NCI-H2107 (cell line): ENCODE measurements at places on chromosomes 13 and 19.

- DNase-seq, result no peak
These were observed 5.0 kb downstream of the ANKRD24 start for GRCh38 chr19:4187313-4188122.

DNA sequence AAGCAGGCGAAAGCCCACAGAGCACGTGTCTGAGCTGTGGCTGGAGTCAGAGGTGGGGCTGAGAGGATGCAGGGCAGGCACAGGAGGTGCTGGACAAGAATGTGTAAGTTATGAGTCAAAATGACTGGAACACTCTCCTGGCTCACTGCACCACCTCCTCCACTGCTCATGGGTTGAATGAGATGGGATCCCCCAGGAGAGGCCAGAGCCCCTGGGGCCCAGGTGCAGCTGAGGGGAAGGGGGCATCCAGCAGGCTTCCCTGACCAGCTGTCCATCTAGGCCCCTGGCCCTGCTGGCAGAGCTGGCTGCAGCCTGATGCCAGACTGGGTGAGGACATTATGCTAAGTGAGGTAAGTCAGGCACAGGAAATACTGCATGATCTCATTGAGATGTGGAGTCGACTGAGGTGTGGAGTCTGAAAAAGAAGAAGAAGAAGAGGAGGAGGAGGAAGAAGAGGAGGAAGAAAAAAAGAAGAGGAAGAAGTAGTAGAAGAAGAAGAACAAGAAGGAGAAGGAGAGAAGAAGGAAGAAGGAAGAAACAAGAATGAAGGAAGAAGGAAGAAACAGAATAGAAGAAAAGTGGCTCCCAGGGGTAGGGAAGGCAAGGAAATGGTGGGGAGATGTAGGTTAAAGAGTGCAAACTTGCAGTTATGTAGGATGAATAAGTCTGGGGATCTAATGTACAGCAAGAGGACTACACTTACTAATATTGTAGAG is 747.4 kb downstream of the UQCRFS1 start:
- no peak for DNase-seq

DNA sequence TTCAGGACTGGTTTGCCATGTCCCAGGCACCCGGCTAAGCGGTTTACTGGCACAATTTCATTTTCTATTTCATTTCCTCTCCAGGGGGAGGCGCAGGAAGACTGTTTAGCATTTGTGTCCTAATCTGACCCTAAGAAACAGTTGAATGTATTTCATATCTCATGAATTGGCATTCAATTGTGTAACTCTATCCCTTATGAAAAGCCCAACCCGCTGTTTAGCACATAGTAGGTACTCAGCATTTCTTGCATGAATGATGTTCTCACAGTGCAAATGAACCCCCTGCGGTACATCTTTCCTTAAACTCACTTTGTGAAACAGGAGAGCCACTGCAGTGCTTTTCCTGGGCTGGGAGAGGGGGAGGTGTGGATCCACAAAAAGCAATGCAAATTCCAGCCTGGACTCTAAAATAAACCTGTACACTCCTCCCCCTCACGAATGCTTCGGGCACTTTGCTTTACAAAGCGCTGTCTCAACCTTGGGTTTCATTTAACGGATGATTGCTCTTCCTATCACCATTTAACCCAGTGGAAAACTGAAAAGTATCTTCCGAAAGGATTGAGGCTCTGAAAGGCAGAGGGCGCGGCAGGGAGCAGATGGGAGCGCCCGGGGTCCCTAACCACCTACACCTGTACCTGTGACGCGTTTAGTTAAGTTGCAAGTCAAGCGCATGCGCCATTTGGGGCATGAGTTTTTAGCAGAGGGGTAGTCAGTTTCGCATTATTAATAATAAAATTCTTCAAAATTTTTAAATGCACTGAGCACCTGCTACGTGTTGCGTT is 1.2 kb upstream of the EEF2 start:
- DNase-seq, result peak; percentile 86

DNA sequence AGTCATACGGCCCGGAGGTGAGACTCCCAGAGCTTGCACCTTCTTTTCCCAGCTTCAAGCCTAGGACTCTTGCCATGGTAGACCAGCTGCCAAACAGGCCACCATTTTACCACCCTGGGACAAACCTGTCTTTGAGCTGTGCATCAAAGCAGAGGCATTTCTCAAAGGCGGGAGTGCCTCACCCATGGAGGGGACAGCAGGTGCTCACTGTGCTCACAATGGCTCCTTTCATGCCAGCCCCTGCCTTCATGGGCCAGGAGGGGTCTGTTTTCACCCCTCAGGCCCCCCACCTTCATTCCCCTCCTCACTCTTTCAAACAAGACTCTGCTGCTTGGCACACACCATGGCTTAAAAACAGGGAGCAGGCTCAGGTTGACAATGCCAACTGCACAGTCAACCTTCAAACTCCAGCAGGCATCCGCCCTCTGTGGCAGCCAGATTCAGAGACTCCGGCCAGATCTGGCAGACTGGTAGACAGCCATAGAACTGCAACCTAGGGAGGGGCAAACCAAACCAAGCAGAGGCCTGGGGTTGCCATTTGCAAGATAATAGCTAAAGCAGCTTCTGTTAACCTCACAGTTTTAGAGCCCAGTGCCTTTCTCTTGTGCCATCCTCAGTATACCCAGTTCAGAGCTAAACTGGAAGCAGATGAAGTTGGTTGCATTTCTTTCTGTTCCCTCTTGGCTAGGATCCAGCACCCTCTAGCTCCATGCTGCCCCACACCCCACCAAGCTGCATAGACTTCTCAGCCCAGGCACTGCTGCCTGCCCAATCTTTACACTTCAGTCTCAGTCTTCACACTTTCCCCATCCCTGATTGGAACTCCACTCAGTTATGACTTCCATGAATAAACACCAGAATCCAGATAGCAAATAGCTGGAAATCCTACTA is 93.9 kb upstream of the SPATA13 start:
- no peak for DNase-seq

GRCh38 chr19:35592226-35592625 is 6.3 kb downstream of the PMIS2 start:
- no peak for DNase-seq

- no peak for DNase-seq
These were observed 103.7 kb upstream of the VSTM2B start for GRCh38 chr19:29422047-29422446.

GRCh38 chr13:51925865-51926527 is 64.2 kb downstream of the CCDC70 start:
- no peak for DNase-seq

DNA sequence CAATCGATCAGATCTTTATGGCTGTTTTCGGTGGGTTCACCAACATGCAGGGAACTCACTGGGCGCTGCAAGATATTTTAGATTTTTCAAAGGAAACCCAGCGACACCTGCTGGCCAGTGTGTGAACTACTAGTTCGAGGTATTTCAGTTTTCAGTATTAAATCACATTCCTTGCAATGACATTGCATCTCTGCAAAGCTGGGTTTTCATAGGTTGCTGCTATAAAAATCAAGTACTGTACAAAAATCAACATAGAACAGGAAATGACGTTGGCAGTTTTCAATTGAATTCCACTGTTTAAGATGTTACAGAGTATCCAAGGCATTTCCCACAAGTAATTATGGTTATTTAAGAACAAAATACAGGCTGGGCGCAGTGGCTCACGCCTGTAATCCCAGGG is 17.6 kb downstream of the LIG1 start:
- DNase-seq, result no peak

GRCh38 chr19:2306971-2307370 is 983 bp downstream of the LINGO3 start:
- DNase-seq, result no peak

DNA sequence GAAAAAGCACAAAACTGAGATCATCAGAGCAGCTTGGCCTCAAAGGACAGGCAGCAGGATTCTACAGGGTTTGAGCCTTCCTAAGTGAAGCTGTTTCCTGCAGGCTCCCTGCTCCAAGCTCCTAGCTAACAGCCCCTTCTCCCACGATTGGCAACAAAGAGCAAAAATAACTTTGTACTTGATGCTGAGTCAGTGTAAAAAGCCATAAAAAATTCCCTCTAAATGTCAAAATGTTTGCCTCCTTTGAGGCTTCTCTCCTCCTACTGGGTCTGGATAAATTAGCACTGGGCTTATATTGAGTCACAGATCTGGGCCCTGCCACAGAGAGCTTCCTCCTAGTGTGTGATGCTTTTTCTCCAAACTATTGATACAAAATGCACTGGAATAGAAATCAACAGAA is 153.3 kb downstream of the TNFRSF19 start:
- no peak for DNase-seq

- DNase-seq, result no peak
These were observed 18.1 kb downstream of the GADD45B start for GRCh38 chr19:2494084-2494446.

DNA sequence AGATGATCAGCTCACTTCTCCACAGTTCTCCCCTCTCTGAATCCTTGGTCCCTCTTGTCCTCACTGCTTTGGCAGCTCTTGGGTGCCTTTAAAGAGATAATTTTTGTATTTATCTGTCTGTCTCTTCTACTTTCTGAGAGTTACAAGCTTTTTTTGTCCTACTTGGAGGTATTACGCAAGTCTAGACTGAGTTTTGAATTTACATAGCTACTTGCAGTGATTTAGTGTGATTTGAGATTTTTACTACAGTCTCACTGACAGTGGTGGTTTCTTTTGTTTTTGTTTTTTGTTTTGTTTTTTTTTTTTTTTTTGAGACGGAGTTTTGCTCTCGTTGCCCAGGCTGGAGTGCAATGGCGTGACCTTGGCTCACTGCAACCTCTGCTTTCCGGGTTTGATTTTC is 22.1 kb downstream of the URI1 start:
- DNase-seq, result no peak

- DNase-seq, result no peak
These were observed 60.0 kb downstream of the VWA8 start for GRCh38 chr13:41900918-41901317.

GRCh38 chr13:21753117-21753729 is 82.3 kb downstream of the FGF9 start:
- no peak for DNase-seq

GRCh38 chr19:18366021-18366435 is 19.9 kb upstream of the GDF15 start:
- no peak for DNase-seq

GRCh38 chr13:113443991-113444390 is 9.3 kb downstream of the ADPRHL1 start:
- no peak for DNase-seq

DNA sequence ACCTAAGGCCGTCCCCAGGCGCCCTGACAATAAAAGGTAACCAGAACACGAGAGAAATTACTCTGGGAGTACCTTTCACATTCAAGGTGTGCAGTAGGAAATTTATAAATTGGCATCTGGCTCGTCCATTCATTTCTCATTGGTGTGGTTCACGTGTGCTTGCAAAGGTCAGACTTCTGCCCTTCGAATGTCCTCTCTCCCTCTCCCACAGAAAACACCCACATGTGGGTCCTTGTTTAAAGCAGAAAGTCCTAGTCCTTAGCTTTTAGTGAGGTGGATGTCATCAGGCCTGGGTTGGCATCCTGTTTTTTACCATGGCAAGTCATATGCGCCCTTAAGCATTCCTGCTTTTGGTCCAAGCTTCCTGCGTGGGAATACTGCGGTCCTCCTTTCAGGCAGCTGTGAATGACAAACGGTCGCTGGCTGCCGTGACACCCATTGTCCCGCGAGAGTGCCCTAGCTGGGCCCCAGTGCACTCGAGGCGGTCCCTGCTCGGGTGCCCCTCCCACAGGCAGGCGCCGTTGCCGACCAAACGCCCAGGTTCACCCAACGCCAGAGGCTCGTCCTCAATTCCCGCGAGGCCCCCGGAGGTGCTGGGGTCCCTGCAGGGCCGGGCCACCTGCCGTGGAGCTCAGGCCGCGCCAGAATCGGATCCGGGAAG is at the start of gene NUDT19:
Gene NUDT19 (plus strand): TSS at position 531 of the 661 bp plus-strand sequence. CDS start 140 bp downstream, outside the sequence.
- peak; percentile 79 for DNase-seq

DNA sequence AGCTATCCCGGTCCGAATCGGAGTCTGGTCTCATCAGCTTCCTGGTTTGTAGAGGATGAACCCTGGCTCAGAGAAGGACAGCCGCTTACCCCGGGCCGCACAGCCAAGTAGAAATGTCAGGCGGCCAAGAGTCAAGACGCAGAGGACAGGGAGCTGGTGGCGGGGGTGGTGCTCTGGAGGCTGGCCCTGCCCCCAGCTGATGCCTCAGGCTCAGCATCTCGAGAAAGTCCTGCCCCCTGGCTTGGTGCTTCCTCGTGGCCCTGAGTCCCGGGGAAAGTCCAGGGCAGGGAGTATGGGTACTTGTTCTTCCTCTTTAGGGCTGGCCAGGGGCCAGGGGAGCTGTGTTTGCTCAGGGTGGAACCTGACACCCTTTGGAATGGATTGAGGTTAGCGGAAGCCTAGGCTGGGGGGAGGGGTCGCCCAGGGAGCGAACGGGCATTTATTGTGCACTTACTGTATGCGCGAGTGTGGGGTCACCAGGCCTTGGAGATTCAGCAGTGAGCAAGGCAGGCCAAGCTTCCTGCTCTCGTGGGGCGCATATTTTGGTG is 2.2 kb downstream of the TJP3 start:
- peak; percentile 48 for DNase-seq
